ENCODE measurements at places on chromosomes 3 and 15.

DNA sequence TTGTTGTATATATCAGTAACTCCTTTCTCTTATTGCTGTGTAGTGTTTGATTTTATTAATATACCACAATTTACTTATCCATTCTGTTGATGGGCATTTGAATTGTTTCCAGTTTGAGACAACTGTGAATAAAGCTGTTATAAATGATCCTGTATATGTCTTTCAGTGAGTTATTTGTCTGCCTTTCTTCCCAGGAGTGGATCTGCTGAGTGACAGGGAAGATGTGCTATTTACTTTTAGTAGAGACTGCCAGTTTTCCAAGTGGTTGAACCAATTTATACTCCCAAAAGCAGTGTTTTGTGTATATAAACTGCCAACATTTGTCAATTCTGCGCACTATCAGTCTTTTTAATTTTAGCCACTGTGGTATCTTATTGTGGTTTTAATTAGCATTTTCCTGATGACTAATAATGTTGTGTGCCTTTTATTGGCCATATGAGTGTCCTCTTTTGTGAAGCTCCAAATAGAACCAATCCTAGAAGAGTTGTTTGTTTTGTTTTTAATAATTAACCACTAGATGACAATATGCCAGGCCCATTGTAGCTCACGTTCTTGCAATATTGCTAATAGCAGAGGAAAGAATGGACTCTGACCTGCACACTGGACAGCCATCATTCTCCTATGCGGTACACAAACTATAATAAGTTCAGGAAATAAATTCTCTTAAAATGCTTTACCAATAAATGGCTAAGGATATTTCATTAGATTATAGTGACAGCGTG lies 25.3 kb downstream of the TRANK1 start:
- no peak for DNase-seq

GRCh38 chr3:151460228-151460627 lies 633 bp downstream of the IGSF10 start:
- no peak for DNase-seq

GRCh38 chr15:33001926-33002325 lies 192.6 kb downstream of the FMN1 start:
- no peak for DNase-seq

DNA sequence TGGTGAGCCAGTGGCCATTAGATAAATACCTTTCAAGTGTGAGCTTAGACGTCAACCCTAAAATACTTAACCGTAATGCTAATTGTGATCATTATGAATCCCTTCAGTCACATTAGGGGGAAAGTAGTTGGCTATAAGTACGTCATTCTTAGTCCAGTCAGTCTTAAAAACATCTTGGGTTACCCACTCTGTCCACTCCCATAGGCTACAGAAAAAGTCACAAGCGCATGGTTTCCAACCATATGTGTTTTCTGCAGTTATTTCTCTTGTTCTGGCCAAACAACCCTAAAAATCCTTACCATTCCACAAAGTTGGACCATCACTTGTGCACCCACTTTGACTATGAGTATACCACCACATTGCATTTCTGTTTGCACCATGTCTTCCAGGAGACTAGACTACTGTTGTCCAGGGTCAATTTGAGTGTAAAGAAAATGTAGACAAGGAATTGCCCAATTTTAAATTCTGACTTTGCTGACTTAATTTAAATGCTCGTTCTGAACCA lies 3.3 kb downstream of the RPL15 start:
- DNase-seq, result no peak

DNA sequence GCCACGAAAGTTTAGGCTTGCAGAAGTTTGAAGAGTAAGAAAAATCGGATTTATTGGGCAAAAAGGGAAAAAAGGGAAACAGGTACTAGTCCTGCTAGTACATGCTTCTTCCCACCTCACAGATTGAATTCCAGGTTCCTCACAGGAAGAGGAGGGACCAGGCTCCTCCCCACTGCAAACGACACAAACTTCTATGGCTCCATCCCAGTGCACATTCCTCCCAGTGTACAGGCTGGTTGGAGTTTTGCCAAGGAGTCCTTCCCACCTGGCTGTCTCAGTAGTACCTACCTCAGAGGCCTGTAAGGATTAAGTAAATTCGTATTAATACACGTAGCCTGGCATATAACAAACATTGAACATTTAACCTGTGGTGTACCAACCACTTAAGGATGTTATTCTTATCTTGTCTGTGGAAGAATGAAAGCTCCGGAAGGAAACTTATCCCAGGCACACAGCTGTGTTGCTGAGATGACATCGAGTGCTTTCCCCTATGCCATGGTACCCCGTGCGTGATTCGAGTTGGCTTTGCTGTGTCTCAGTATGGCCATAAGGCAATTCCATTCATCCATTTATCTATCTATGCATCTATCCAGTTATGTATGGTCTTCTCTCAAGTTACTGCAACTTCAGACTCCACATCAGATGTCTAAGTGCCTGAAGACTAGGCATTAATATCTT lies 294.3 kb downstream of the LRTM1 start:
- no peak for DNase-seq

GRCh38 chr3:186414735-186415419 lies 52.8 kb upstream of the DGKG start:
- no peak for DNase-seq

GRCh38 chr15:75350601-75351361 lies 3.9 kb downstream of the NEIL1 start:
- no peak for DNase-seq

DNA sequence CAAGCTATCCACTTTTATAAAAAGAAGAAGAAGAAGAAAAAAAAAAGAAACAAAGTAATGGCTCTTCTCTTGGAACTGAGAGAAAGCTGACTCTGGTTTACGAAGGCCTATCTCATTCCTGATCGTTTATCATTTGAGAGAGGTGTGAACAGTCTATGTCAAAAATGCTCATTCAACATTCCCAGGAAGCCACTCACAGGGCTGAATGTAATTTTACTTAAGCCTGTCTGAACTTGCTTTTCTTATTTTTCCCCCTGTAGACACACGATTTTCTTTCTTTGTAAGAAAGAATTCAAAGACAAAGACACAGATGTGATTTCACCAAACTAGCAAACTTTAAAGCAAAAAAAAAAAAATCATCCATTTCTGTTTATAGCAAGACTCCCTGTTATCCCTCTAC lies 805.8 kb downstream of the FHIT start:
- DNase-seq, result no peak

DNA sequence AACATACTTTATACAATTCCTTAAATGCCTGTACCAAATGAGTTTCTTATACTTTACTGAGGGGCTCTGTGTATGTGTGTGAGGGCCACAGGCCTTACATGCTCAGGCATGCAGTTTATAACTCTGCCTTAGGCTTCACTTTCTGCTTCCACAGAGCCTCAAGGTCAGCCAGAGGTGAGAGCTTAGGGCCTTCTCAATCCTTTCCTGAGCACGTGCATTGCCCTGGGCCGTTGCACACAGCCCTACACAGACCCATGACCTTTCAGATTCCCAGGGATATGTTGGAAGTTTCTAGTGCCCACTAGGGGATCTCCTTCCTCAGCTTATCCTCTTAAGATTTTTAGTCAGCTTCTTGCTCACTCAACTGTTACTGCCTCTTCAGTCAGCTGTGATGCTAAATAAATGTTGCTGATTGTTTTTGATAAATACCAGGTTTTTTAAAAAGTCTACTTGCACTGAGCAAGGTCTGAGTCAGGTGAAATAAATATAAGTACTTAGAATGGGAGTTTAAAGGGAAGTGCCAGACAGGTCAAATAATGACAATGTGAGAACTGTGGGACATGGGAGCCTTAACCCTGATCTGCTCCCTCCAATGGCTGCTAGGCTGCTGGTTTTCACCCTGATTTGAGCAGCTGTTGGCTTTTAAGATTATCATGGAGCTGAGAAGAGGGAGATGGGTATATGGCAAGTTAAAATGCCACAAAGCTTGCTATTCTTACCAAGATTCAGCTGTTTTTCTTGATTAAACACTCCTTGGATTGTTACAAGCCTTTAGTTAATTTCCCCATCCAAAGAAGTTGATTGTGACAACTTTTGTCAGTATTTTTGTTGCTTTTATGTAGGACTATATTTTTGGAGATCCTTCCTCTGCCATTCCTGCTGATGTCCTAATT lies 169.5 kb downstream of the PLD1 start:
- DNase-seq, result no peak

GRCh38 chr3:15211937-15212336 lies 5.9 kb downstream of the CAPN7 start:
- DNase-seq, result no peak

- no peak for DNase-seq
Observed at GRCh38 chr3:166634091-166634746, 745.9 kb downstream of the ZBBX start.

- no peak for DNase-seq
Observed at GRCh38 chr3:55189359-55189801, 261.5 kb upstream of the LRTM1 start.

DNA sequence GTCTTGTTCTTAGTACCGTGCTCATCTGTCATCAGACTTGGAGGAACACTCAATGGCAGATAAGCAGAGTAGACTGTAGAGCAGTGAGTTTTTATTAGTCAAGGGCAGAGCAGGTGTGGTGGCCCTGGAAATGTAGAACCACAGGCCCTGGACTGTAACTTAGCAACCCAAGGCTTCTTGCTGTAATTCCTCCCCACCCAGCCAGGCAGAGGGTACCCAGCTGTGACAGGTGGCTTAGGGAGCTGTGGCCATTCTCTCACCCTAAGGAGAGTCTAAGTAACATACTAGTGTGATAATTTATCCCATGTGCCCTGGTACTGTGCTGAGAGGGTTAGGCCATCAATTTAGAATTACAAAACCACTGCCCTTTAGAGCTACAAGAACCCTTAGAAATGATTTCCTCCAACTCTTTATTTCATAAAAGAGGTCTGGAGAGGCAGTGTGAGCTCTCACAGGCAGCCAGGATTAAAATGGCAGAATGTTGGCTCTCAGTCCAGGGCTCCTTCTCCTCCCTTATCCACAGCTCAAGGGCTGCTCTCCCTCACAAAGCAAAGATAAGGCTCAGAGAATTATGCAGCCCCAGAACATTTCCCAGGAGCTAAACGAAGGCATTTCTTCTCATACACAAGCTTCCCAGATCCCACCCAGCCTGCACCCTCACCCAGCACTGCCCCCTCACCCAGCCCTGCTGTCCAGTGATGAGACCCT lies 3.0 kb downstream of the POMGNT2 start:
- peak; percentile 30 for DNase-seq

DNA sequence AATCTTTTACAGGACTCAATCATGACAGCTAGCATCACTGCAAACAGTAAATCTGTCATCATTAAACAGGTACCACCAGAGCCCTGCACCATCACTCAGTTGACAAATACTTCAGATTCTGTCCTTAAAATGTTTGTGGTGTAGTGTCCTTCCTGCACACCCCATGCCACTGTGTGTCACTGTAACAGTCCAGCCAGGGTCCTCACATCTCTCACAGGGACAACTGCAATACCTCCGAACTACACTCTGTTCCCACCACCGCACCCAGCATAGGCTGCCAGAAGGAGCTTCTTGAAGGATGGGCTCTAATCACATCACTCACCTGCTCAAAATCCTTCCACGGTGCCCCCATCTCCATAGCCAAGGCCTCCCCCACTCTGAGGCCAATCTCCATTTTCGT lies 90.2 kb upstream of the FGF12 start:
- no peak for DNase-seq

- DNase-seq, result no peak
Observed at GRCh38 chr15:98043160-98044014, 82.9 kb downstream of the ARRDC4 start.

GRCh38 chr15:80887148-80887547 lies 102.5 kb downstream of the MESD start:
- DNase-seq, result no peak

DNA sequence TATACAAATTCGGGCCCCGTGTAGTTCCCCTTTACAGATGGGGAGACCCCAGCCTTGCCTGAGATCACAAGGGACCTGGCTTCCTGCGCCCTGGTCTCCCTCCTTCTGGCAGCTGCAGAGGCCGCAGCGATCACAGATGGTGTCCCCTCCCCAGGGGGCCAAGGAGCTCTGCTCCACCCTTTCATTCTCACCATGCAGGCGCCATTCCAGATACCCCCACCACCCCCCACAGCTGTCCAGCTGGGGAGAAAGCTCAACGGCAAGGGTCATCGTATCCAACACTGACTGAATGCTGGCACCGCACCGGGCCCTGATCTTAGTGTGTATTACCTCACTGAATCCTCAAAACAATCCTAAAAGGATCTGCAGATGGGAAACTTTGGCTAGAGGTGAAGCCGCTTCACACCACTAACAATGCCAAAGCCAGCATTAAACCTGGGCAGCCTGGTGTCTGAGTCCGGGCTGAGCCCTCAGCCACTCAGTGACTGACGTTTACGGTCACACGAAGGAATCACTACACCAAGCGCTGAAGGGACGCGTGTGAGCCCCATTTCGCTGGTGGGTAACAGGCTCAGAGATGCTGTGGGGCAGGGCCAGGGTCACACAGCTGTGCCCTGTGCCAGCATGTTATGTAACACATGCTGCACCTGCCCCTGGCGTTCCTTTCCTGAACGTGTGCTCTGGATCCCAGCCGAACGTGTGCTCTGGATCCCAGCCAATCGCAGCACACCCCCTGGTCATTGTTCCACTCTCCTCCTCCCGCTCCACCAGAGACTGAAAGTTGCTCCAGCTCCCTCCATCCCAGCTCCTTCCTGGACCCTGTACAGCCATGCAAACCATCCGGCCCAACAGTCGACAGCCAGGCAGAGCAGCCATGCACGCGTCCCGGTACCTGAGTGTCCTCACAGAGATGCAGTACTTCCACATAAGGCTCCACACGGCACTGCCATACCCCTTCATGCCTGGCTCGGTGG lies 51.8 kb downstream of the IQSEC1 start:
- no peak for DNase-seq

GRCh38 chr3:52441091-52441771 lies 3.7 kb downstream of the SEMA3G start:
- no peak for DNase-seq

- DNase-seq, result no peak
Observed at GRCh38 chr3:147132168-147132567, 274.2 kb downstream of the ZIC4 start.

- no peak for DNase-seq
Observed at GRCh38 chr3:195095035-195095703, 175.8 kb downstream of the XXYLT1 start.

- no peak for DNase-seq
Observed at GRCh38 chr3:37811625-37812498, 49.8 kb upstream of the CTDSPL start.

GRCh38 chr3:117798221-117798620 lies 1088.6 kb downstream of the TUSC7 start:
- DNase-seq, result no peak

DNA sequence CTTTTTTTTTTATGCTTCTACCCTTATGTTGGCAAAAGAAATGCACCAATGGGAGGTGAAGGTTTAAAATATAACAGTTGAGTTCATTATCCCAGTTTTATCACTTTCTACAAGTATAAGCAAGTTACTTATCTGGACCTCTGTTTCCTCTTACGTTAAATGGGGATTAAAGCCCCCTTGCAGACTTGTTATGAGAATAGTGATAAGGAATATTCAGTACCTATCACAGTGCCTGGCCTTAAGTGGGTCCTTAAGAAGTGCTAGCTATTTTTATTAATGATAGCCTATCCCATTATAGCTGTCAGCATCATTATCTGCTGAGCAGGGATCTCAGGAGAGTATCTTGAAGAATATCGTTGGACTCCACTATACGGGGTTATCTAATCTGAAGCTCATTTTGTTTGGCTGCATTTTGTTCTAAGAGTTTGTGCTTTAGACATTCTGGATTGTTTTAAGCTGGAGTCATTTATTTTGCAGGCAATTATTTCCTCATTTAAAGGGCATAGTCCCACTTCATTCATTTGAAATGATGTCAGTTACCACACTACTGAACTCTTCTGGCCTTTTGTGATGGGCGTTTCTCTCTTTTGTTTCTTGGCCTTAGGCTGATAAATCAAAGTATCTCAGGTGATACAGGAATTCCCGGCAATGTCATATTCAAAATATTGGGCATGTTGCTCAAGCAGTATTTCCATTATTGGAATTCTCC lies 28.8 kb downstream of the RAB8B start:
- DNase-seq, result no peak

Data from hematopoietic multipotent progenitor cell treated with erythropoietin and hydrocortisone succinate and interleukin-3 and kit ligand, for 15 days (in vitro differentiated cells).